ENCODE measurements at places on chromosomes 13 and 19. TPM values are rescaled to one million over a fixed set of nuclear protein-coding genes. Genes with fewer than 3 reads are reported as not detected.

DNA sequence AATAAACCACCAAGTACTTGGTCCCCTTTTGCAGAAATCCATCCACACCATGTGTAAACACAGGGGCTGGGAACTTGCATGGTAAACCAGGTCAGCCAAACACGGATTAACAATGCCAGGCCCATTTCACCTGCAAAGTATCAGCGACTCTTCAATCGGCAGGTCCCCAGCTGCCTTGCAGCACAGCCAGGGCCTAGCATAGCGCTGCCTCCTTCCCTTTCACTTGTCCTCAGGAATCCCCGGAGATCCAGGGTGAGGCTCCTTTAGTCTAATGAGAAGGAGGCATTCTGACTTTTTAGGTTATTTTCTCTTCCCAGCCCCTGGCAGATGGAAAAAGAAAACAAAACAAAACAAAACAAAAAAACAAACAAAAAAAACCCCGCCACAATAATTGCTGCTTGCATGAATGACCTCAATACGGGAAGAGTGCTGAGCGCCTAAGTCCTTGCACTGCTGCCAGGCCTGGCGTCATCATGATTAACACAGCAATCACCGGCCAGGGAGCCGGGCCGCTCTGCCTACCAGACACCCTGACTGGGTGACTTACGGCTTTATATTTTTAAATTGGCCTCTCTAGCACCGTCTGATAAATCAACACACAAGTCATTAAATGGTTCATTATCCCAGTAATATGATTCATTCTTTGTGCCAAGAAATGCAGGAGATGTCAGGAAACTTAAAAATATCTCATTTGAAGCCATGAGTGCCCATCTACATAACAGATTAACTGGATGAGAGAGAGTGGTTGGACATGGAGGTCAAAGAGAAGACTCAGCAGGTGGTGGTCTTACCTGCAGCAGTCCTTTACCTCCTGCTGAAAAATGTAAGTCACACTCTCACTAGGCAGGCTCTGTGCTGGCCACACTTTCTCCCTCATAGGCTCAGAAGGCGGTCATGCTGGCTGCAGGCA lies 692.7 kb downstream of the UQCRFS1 start:
- no peak overlapping the region for H3K27ac ChIP-seq
- H3K27me3 ChIP-seq: no peaks in the 10 kb centered on the region
- no peaks in the 10 kb centered on the region for H3K36me3 ChIP-seq
- no peak overlapping the region for H3K4me3 ChIP-seq
- no peaks in the 10 kb centered on the region for H3K4me1 ChIP-seq

GRCh38 chr19:50333737-50334617 lies 4.8 kb upstream of the KCNC3 start:
- no peaks in the 10 kb centered on the region for H3K36me3 ChIP-seq
- H3K4me1 ChIP-seq: peaks cover 37% of the 10 kb centered on the region
- H3K27me3 ChIP-seq: peaks cover 54% of the 10 kb centered on the region
- peak; percentile 75 for DNase-seq
- peak overlapping the region; percentile 53 for H3K4me3 ChIP-seq

- no peak for DNase-seq
- no peak overlapping the region for H3K27ac ChIP-seq
- H3K4me3 ChIP-seq: no peak overlapping the region
- H3K4me1 ChIP-seq: peaks cover 6% of the 10 kb centered on the region
These were observed 223.5 kb downstream of the KLF12 start for GRCh38 chr13:73910733-73911132.

TMIGD2 gene
- total RNA-seq: 0.71 TPM

GRCh38 chr19:6424939-6425731 lies 524 bp upstream of the KHSRP start:
- peak overlapping the region; percentile 21 for H3K4me3 ChIP-seq
- H3K27ac ChIP-seq: peak overlapping the region; percentile 97
- H3K4me1 ChIP-seq: peaks cover 28% of the 10 kb centered on the region
- H3K36me3 ChIP-seq: peaks cover 26% of the 10 kb centered on the region
- H3K27me3 ChIP-seq: peaks cover 6% of the 10 kb centered on the region
- DNase-seq: peak; percentile 100

- H3K4me3 ChIP-seq: peak overlapping the region; percentile 27
- H3K27me3 ChIP-seq: no peaks in the 10 kb centered on the region
- H3K4me1 ChIP-seq: peaks cover 4% of the 10 kb centered on the region
- peak; percentile 51 for DNase-seq
- H3K27ac ChIP-seq: peak overlapping the region; percentile 36
These were observed 11.9 kb upstream of the ZNF57 start for GRCh38 chr19:2888731-2889224.

DNA sequence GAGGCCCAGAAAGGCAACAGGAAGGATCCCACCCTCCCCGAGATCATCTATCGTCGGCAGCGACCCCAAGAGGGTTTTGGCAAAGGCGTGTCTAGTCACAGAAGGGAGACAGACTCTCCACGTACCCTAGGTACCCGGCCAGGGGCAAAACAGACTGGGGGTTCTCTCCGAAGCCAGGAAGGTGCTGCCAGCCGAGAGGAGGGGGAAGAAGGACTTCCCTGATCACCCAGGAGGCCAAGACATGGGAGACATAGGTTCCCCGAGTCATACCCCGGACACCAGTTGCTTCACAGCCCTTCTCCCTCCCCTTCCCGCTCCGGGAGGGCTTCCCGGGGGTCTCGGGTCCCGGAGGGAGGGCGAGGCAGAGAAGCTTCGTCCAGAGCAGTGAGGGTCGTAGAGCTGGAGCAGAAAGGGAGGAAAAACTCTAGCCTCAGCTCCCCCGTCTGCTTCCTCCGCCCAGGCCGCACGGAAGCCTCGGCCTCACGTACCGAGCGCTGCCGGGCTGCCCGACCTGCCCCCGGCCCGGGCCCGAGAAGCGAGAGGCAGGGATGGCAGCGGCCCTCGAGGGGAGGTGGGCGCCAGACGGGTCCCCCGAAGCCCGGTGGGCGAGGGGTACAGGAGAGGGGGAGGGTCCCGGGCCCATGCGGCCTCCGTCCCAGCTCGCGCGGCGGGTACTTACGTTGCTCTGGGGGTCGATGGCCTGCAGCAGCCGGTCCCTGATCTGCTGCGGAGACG lies 644 bp downstream of the MED26 start:
- peaks cover 23% of the 10 kb centered on the region for H3K4me1 ChIP-seq
- peak; percentile 32 for DNase-seq
- H3K4me3 ChIP-seq: peak overlapping the region; percentile 89
- H3K36me3 ChIP-seq: peaks cover 27% of the 10 kb centered on the region

- H3K4me1 ChIP-seq: no peaks in the 10 kb centered on the region
- H3K4me3 ChIP-seq: no peak overlapping the region
- DNase-seq: peak; percentile 31
- no peak overlapping the region for H3K27ac ChIP-seq
- no peaks in the 10 kb centered on the region for H3K27me3 ChIP-seq
These were observed 39.1 kb downstream of the GPR12 start for GRCh38 chr13:26721251-26722121.

- peak; percentile 97 for DNase-seq
- peak overlapping the region; percentile 90 for H3K27ac ChIP-seq
- H3K4me1 ChIP-seq: peaks cover 15% of the 10 kb centered on the region
- no peaks in the 10 kb centered on the region for H3K27me3 ChIP-seq
- H3K4me3 ChIP-seq: peak overlapping the region; percentile 93
These were observed 3.7 kb upstream of the ZNF665 start for GRCh38 chr19:53196777-53197396.

BABAM1 gene
- total RNA-seq: 85.8 TPM

DNA sequence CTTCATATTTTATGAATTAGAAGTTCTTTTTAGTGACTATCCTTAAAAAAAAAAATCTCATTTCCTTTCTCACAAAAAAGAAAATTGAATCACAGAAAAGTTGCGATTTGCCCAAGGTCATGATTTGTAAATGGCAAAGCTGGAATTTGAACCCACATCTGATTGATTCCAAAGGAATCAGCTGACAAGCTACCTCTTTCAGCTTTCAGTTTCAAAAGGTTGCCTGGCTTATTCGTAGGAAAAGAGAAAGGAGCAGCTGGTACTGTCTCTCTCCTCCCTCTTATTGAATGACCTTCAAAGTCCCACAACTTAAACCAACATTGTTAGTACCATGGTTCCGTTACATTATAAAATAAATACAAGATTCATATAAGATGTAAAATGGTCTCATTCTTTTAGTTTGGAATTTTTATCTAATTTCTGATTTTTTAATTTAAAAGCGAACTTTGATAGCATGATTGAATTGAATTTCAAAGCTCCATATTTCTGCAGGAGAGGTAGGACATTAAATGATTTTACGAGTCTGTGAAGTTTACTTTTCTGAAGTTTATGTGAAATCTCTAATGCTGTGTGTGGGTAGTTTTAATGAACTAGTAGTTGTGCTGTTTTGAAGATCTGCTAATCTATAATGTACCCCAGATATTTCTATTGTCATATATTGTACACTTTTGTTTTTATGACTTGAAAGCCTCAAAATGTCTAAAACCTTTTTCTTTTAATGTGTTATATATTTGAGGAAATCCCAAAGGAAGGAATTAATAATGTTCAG lies 18.5 kb upstream of the KCTD4 start:
- H3K36me3 ChIP-seq: no peaks in the 10 kb centered on the region
- no peaks in the 10 kb centered on the region for H3K4me1 ChIP-seq
- H3K4me3 ChIP-seq: no peak overlapping the region
- H3K27ac ChIP-seq: no peak overlapping the region
- DNase-seq: no peak

DNA sequence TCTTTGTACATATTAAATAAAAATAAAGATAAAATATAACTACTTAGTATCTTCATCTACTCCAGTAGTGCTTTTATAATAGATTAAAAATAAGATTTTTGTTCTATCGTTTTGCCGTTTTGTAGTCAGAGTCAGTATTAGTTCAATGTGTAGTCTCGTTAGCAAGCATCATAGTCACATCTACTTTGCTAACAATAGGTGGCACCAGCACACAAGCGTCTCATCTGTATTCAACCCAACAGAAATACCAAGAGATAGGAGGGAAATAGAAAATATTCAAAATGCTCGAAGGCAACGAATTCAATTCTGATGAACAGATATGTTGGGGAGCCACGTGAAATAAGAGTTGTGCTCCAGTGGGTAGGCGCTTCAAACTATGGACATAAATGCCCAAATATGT lies 21.4 kb upstream of the MICU2 start:
- H3K4me1 ChIP-seq: no peaks in the 10 kb centered on the region
- H3K27ac ChIP-seq: no peak overlapping the region
- H3K4me3 ChIP-seq: no peak overlapping the region

DNA sequence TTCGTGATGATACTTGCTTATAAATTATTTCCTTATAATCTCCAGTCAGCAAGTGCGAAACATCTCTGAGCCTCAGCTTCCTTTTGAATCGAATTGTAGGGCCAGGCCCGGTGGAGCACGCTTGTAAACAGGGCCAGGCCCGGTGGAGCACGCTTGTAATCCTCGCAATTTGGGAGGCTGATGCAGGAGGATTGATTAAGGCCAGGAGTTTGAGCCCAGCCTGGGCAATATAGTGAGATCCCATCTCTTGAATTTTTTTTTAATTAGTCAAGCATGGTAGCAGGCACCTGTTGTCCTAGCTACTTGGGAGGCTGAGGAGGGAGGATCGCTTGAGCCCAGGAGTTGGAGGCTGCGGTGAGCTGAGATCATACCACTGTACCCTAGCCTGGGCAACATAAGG lies 116.2 kb upstream of the MCF2L start:
- H3K4me3 ChIP-seq: no peak overlapping the region
- no peak for DNase-seq
- H3K27ac ChIP-seq: no peak overlapping the region
- H3K36me3 ChIP-seq: peaks cover 38% of the 10 kb centered on the region

RETN gene
- 2.0 TPM for total RNA-seq

DNA sequence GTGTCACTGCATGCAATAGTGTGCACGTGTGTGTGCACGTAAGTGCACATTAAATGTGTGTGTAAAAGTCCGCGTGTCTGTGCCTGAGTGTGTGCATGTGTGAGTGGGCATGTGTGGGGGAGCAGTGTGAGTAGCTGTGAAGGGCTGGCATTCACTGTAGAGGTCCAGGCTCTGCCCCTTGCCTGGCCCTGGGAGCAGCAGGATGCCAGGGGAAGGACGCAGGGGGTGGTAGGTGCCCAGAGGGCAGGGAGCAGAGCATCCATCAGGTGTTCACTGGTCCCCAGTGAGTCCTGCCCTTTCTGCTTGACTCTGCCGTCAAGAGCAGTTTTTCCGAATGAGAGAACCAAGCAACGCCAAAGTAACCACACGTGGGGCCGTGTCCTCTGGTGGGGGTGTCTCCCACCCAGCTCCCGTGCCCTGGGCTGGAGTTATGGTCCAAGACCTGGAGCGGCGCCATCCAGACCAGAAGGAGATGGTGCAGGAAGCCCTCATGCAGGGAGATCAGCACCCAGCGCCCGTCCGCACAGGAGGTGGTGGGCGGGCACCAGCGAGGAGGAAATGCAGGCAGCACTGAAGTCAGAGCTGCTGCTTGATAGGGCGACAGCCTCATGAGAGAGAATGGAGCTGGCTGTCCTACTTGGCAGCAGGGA lies 68.5 kb downstream of the TEX29 start:
- H3K27ac ChIP-seq: no peak overlapping the region
- H3K36me3 ChIP-seq: no peaks in the 10 kb centered on the region
- H3K4me1 ChIP-seq: no peaks in the 10 kb centered on the region
- DNase-seq: no peak
- H3K27me3 ChIP-seq: peaks cover 7% of the 10 kb centered on the region

- no peak for DNase-seq
- H3K27ac ChIP-seq: no peak overlapping the region
- no peaks in the 10 kb centered on the region for H3K36me3 ChIP-seq
- H3K4me3 ChIP-seq: no peak overlapping the region
These were observed 1.8 kb downstream of the FCHO1 start for GRCh38 chr19:17752865-17753639.

GRCh38 chr19:2478756-2479555 lies 3.0 kb downstream of the GADD45B start:
- DNase-seq: peak; percentile 86
- peaks cover 45% of the 10 kb centered on the region for H3K4me1 ChIP-seq
- no peaks in the 10 kb centered on the region for H3K36me3 ChIP-seq
- H3K27ac ChIP-seq: peak overlapping the region; percentile 71

GRCh38 chr19:55474269-55475265 lies 1.9 kb upstream of the ZNF628 start:
- DNase-seq: no peak
- no peak overlapping the region for H3K4me3 ChIP-seq
- H3K27ac ChIP-seq: peak overlapping the region; percentile 52
- no peaks in the 10 kb centered on the region for H3K27me3 ChIP-seq
- H3K4me1 ChIP-seq: peaks cover 46% of the 10 kb centered on the region
- H3K36me3 ChIP-seq: no peaks in the 10 kb centered on the region

ZNF90 gene
- 2.5 TPM for total RNA-seq

GNA15 gene
- 2.0 TPM for total RNA-seq

KIR2DL4 gene
- 0.04 TPM for total RNA-seq

COX6B2 gene
- total RNA-seq: not detected

DNA sequence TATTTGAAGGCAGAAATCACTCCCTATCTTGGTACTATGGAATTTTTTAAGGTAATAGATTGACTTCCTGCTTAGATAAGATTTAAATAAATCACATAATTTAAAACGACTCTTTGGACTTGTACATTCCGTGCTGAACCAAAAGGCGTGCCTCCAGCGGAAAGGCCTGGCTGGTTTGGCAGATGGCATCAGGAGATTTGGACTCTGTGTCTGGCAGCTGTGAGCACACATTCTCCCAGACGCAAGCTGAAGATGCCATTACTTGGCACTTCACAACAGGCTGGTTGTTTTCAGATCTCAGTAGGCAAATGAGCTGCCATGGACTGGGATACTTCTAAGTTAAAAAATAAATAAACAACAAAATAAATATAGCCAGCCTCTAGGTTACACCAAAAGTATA lies 104.5 kb upstream of the SLC15A1 start:
- peak; percentile 75 for DNase-seq
- no peak overlapping the region for H3K4me3 ChIP-seq
- H3K4me1 ChIP-seq: peaks cover 3% of the 10 kb centered on the region
- H3K27me3 ChIP-seq: no peaks in the 10 kb centered on the region
- H3K27ac ChIP-seq: no peak overlapping the region
- H3K36me3 ChIP-seq: peaks cover 64% of the 10 kb centered on the region

Measured in muscle of leg (tissue), 16 donors.